ENCODE measurements at places on chromosomes 4 and X.
A peak's percentile ranks its signal among the peaks of the same experiment; 100 is the strongest.

GRCh38 chr4:120821977-120822376 is 100.5 kb downstream of the PRDM5 start:
- DNase-seq: no peak

- DNase-seq: no peak
Observed at GRCh38 chr4:1579001-1579900, 104.9 kb downstream of the FAM53A start.

DNA sequence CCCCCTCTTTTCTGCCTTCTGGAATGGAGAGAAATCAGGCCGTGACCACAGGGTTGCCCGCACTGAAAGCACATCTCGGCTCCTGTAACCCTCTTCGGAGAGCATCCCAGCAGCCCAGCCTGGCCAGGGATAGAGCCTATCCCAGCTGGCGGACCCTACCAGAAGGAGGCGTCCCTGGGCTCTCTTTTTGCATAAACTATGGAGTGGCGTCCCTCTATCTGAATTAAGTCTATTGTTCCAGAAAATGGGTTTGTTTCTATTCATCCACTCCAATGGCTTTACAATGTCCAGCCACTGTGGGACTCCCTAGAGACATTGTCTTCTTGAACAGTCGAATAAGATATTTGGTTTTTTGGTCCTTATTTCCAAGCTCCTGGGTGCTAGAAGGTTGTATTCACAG is 689 bp upstream of the NHSL2 start:
- no peak for DNase-seq

- DNase-seq: no peak
Observed at GRCh38 chrX:111338095-111338698, 67.9 kb upstream of the CAPN6 start.

DNA sequence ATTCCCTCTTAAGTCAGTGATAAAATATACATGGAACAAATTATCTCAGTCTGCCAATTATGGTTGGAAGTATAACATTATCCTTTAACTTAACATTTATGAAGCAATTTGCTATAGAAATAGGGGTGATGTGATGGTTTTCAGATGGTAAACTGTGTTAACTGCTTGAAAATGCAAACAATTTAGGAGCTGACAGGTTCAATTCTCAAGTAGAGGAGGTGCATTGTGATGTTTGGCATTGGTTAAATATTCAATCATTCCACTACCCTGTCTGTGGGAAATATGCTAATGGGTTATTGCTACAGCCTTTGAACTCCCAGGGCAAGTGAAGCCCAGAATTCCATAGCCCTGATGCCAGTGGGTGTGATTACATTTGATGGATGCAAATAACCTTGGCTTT is 243.4 kb upstream of the GK2 start:
- no peak for DNase-seq

- DNase-seq: no peak
Observed at GRCh38 chr4:165070560-165070959, 16.9 kb downstream of the TRIM75 start.

DNA sequence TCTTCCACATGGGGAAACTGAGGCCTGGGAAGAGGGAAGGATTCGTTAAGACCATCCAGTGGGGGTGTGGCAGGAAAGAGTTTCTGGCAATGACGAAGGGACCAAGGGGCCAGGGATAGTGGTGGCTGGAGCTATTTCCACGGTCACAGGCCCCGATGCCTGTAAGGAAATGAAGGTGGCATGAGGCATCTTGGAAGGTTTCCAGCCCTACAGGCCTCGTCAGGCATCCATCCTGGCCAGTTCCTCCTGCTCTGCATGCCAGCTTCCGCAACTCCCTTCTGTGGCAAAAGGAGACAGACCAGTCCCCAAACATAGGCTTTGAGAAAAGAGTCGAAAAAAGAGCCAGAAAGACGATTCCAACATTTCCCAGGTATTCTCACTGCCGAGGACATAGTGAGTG is 9.2 kb upstream of the C4orf50 start:
- no peak for DNase-seq

DNA sequence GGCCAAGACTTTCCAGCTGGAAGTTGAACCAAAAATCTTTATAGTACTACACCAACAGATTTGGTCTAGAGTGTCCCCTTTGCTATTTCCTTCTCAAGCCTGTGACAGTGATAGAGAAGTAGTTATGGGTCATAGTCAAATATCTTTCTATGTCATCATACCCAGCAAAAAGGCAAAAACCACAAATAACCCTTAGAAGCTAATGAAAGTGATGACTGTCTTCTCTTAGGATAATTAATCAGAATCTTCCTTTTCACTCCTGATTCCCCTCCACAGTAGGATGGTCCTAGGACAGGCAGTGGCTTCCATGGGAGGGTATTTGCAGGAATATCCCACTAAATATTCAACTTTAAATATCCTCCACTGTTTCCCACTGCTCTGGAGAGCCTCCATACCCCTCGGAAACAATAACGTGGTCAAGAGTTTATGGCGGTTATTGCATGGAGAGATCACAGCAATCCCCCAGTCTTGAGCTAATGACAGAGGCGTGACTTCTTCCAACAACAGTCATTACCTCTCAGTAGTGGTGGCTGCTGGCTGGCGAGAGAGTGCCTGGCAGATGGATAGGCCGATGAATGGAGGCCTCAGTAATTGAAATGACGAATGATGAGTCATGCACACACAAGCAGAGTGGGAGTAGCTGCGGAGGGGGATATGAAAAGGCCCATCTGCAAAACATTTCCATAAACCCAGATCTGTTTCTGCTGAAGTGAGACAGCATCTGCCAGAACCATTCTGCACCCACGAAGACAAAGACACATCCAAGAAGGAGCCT is 154.9 kb downstream of the STK32B start:
- DNase-seq: peak; percentile 92

DNA sequence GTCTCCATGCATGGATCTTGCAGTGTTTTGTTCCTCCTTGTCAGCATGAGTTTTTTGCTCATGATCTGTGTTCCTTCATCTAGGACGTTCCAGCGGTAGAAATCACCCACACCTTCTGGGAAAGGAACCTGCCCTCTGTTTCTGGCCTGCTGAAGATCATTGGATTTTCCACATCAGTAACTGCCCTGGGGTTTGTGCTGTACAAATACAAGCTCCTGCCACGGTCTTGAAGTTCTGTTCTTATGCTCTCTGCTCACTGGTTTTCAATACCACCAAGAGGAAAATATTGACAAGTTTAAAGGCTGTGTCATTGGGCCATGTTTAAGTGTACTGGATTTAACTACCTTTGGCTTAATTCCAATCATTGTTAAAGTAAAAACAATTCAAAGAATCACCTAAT is 88.2 kb downstream of the MAOA start:
- no peak for DNase-seq

DNA sequence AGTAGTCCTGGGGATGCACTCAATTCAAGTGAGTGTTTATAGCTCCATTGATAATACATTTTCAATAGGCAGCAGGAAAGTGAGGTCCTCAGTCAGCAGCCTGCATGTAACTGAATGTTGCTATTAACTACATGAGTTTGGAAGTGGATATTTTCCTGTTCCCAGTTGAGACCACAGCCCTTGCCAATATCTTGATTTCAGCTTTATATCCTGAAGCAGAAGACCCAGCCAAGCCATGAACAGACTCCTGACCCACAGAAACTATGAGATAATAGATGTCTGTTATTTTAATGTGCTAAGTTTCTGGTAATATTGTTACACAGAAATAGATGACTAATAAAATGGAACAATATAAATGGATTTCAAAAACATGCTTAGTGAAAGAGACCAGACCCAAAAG is 63.7 kb downstream of the VSIG4 start:
- no peak for DNase-seq

- DNase-seq: no peak
Observed at GRCh38 chrX:96906741-96907140, 23.0 kb downstream of the RPA4 start.

- no peak for DNase-seq
Observed at GRCh38 chr4:43348591-43348990, 456.1 kb downstream of the GRXCR1 start.

DNA sequence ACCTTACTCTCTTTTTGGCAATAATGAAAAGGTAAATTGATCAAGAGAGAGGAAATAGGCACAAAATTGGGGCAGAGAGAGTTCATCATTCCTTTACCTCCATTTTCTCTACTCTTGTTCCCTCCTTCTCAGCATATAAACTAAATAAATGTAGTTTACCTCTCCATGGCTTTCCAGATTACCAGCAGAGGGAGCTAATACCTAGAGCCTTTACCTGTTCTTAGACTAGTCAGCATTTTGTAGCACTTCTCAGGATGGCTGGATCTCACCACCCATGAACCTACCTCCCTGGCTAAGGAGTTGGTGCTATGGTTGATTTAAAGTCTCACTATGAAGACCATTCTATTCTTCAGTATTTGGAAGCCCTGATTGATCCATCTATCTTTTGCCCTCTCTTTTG is 15.7 kb downstream of the OFD1 start:
- no peak for DNase-seq

- no peak for DNase-seq
Observed at GRCh38 chr4:8847764-8848163, 23.9 kb downstream of the HMX1 start.

- DNase-seq: no peak
Observed at GRCh38 chr4:3791910-3792542, 25.8 kb downstream of the ADRA2C start.

DNA sequence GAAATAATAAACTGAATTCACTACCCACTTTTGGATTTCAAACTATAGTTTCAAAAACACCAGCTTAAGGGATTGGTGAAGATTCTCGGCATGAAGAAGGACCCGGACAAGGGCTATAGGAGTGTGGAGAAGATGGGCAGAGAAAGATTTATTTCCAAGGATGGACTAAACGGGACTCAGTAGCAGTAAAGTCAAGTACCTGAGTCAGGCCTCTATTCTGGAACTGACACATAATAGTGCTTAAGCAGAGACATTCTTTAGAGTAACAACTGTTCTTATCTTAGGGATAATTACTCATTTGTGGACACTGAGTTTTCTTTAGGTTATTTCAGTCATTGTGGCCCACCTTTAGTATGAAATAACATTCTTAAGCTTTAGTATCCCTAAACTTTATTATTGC is 134.6 kb downstream of the GATB start:
- DNase-seq: no peak
